ENCODE measurements at places on chromosomes 12 and 14.

GRCh38 chr12:26987634-26988424, 26.4 kb downstream of the TM7SF3 start:
- DNase-seq, result no peak

DNA sequence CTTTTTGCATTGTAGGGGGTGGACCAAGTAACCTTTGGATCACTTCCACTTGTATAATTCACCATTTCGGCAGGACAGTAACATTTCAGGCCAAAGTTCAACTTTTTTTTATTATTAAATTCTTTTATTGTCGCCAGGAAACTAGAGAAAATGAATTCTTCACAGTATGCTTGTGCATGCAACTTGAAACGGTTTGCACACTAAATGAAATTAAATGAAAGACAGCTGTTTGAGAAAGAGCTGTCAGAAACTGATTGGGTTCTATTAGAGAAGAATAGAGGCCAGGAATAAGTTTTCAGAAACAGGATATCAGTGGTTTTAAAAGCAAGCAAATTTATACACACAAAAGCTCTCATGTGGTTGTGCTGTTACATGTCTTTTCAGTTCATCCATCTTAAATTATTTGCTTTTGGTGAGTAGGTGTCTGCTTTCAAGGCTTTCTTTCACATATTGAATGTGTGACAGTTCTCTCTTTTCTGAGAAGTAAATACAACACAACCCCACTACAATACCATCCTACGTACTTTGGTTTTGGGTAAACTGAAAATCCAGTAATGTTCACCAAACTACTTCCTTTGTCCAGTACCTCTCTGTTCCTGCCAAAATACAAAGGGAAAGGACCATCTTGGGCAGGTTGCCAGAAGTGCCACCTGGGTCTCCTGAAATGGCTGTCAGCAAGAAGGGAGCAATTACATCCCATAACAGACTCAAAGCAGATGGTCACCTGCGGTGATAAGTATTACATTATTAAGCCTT, 291.7 kb downstream of the RAD51B start:
- no peak for DNase-seq

DNA sequence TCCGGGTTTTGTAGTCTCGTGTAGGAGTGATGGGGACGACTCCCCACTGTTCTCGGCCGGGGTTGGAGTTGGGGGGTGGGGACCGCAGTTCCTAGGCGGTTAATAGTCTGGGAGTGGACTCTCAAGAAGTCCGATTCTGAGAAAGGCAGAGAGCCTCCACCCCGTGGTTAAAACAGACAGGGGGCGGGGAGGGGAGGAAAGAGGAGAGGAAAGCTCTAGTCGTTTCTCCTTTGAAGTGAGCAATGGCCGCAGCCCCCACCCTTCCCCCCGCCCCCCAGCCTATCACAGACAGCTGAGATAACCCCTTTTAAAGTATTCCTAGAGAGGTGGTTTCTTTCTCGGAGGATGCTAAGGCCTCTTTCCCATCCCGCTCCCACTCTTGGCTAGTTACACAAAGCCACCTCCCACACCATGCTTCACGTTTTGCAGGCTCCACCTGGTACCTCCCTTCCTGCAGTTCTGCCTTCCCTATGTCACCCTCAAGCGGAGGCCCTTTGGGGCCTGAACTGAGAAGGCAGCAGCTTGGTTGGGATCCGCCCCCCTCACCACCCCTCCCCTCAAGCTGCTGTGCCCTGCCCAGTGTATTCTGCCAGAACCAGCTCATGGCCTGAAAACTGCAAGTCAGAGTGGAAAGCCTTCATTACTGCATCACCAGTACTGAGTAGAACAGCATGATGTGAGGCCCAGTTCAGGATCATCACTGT, 853 bp downstream of the USP5 start:
- peak; percentile 81 for DNase-seq

DNA sequence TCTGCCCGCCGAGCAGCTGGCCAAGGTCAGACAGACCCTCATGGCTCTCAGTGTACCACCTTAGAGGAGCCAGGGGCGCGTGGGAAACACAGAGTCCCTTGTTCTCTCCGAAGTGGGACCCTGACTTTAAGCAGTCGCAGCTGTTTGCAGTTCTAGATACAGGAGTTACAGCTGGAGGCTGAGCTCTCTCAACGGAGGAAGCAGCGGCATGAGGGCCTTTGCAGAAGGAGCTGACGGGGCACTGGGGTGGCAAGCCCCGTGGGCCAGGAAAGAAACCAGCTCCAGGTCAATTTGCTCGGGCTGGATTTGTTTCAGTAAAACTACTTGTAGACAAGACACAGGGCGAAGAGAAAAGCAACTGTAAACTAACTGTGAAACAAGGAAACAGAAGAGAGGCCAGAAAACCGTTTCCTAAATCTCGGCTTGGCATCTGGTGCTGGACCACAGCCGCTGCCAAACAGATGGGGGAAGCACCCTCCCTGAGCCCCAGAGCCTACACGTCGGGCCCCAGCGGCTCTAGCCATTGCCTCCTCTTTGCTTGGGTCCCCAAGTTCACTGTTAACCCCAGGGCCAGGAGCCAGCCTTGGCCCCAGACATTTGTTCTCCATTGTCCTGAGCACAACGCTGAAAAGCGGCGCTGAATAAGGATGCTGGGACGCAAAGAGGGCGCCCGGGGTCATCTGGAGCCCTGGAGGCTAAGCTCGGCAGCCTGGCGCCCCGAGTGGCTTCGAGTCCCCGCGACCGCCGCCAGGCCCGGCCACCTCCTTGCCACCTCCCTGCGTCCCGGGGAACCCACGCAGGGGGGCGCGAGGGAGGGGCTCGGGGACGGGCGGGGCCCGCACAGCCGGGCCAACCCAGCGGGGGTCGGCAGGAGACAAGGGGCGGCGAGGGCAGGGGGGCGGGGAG, 914 bp upstream of the PACS2 start:
- no peak for DNase-seq

DNA sequence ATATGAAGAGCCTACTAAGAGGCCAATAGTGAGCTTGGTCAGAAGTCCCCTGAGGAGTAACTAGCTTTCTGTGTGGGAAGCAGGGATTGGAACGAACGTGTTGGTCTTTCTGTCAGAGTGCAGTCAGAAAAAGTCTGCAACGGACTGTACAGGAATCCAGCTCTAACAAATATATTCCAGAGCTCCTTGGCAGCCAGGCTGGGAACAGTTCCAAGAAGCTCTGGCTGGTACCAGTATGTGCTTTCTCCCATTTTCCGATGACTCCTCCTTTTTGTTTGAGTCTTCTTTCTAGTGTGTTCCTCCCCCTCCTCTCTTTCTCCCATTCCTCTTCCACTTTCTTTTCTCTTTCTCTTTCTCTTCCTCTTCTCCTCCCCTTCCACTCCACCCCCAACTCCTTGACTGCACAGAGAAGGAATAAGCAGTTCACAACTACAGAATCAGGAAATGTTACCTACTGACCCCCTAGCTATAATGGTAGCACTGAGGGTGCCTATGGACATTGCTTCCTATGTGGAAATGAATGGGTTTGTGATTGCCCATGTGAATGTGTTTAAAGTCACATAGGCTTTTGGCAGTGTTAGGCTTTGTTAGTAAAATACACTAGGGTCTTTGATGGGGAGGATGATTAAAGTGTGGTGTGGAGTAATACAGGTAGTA, 59.9 kb downstream of the TTLL5 start:
- no peak for DNase-seq

DNA sequence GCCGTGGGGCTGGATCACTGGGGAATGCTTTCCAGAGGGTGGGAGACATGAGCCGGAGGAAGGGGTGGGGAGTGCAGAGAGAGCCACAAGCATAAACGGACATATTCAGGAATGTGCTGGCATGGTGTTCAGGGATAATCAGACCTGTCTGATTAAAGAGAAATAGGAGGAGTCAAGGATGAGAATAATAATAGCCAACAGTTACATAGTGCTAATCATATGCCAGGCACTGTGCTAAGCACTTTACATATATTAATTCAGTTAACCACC, 43.7 kb downstream of the LTBP2 start:
- DNase-seq, result no peak

DNA sequence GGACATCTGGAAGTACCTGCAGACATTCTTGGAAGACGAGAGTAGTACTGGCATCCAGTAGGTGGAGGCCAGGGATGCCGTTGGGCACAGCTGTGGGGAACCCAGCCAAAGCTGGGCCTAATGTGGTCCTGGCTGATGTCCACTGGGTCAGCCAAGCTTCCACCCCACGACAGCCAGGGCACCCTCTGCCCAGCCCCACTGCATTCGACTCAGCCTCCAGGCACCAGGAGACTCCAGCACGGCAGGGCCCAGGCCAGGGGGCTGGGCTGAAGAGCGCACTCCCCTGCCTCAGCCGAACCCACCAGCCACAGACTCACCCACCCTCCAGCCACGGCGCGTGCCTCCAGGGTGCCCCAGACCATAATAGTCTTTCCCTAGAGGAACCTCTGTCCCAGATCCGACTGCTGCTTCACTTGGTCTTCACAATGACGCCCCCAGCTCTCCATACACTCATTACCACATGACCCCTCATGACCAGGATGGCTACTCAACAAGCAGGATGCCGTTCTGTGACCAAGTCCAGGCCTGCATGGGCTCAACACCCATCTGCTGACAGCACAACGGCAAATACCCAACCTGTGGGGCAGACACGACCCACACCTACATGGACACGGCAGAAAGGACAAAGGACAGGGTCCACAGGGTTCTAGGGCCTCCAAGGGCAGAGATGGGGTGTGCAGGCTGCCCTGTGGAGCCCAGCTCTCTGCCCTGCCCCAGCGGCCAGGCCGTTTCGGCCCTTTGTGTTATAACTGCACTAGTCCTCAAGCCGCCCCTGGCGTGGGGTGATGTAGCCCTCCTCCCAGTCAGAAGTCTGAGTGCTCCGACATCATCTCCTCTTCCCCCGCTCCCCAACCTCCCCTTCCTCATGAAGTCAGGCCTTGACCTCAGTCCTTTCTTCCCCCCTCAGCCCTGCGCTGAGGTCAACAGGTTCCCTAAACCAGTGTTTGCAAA, 22.8 kb downstream of the ITPK1 start:
- DNase-seq, result no peak

GRCh38 chr12:31021809-31022494, 51.7 kb upstream of the DDX11 start:
- DNase-seq, result no peak

- DNase-seq, result no peak
Measured at GRCh38 chr12:39617887-39618286, 1.7 kb downstream of the ABCD2 start.

DNA sequence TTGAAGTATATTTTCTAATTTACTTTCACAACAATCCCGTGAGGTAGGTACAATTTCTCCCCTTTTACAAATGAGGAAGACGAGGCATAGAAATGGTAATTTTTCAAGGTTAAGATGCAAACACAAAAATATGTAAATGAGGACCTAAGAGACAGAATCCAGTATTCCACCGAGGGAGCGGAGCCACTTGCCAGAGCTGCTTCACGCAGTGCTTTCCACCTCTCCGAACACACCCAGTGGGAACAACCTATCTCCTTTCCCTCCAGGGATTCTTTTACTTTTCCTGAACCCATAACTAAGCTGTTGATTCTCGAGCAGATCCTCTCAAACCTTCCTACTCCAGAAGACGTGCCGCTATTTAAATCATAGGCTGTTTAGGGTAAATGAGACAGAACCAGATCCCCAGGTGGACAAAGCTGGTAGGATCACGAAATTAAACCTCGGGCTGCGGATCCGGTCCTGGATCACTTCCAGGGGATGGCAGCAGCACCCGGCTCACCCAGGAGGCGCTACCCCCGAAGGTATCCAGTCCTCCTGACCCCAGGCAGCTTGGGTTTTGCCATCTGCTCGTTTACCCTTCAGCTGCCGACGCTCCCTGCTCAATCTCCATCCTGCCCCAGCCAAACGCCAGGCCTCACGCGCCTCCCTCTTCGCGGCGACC, 1.5 kb downstream of the DDHD1 start:
- peak; percentile 54 for DNase-seq

DNA sequence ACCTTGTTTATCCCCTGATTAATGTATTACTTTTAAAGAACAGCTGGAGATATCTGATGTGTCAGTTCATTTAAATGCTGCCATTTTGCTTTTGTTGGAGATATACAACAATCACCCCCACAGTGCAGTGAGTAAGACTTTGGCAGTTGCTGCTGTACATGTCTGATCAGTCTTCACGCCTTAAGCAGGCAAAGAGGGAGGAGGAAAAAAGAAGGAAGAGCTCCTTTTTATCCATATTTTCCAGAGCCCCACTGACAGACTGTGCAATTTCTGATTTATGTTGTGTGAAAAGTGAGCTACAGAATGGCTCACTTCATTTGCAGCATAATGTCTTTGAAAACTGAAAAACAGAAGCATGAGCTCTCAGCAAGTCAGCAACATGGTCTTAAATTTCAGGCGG, 319.7 kb upstream of the LRIG3 start:
- DNase-seq, result no peak

DNA sequence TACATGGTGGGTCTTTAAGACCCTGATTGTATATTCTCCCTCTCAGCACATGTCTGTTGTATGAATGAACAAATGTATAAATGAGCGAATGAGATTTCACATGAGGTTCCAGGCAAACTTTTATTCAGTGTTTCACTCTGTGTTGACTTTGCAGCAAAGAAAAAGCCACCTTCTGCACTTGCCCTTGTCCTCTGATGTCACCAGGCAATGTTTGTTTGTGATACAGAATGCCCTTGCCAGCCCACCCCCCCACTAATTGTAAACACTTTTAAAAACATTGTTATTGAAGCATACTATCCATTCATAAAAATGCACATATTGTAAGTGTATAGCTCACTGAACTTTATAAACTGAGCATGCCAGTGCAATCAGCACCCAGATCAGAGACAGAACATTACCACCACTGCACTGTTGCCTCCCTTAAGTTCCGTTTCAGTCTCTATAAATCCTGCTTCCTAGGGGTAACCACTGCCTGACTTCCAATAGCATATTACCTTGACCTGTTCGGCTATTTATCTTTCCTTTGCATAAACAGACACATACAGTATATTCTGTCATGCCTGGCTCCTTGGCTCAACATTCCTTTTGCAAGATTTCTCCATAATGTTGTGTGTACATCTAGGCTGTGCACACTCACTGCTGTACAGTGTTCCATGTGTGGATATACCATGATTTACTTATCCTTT, 11.3 kb upstream of the LTA4H start:
- DNase-seq, result no peak

GRCh38 chr12:77746096-77746495, 84.6 kb upstream of the NAV3 start:
- DNase-seq, result no peak

- DNase-seq, result no peak
Measured at GRCh38 chr14:86938320-86938719, 1054.7 kb downstream of the GALC start.

DNA sequence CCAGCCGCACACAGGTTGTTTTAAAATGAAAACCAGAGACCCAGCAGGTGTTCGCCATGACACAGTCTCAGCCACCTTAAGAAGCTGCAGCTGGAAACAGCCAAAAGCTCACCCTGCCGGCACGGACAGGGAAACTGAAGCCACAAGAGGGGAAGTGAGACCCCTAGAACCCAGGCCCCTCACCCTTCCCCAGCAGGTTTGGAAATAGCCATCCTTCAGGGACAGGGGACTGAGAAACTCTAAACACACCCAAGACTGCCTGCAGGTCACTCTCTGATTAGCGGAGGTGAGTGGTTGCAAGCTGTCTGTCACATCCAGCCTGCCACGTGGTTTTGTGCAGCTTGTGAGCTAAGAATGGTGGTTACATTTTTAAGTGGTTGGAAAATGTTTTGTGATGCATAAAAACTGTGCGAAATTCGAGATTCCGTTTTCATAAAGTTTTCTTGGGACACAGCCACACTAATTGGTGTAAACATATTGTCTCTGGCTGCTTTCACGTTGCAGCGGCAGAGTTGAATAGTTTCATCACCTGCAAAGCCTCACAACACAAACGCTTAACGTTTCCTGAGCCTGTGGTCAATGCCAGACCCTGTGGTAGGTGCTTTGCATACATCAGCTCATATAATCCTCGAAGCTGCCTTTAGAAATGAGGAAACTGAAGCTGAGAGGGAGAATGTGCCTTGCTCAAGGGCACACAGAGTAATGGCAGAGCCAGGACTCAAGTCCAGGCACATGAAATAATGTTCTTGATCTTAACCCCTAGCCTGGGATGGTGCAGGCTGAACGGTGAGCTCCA, 1.7 kb upstream of the SELPLG start:
- peak; percentile 52 for DNase-seq
